NCI-H2081 treated with DMSO at 0.1 percent for 48 hours (cell line): ENCODE measurements at places on chromosomes 1 and 21.

- no peak for DNase-seq
Measured at GRCh38 chr21:17513214-17514123, 626 bp downstream of the CXADR start.

GRCh38 chr1:25051906-25052305 is 121.8 kb upstream of the RUNX3 start:
- no peak for DNase-seq

- no peak for DNase-seq
Measured at GRCh38 chr1:3713840-3714239, 38.4 kb upstream of the CCDC27 start.

- DNase-seq: no peak
Measured at GRCh38 chr1:16023050-16023653, 1.3 kb downstream of the CLCNKA start.

DNA sequence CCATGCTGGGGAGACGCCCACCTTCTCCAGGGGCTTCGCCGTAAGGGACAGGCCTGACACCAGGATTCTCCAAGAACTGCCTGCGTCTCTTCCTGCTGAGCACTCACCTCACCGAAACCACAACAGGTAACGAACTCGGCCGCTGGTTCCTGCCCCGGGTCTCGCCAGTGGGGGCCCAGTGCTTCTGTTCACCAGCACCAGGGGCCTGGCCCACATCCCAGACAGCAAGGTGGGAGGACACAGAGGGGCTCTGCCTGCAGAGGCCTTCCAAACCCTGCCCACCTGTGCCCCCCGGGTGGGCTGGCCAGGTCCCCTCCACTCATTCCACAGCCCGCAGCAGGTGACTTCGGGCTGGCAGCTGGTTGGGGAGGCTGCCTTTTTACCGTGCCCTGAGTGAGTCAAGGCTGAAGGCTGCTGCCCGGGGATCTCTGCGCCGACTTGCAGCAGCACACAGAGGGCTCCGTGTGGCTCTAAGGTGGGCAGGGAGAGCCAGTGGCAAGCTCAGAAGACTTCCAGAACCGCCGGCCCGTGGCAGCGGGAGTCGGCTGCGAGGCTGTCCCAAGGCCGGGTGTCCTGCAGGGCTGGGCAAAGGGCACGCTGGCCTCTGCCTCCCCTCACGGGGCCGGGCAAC is 14.7 kb upstream of the COL18A1 start:
- DNase-seq: no peak

GRCh38 chr1:207858806-207859205 is 52.1 kb downstream of the CD34 start:
- no peak for DNase-seq

GRCh38 chr1:113809670-113810602 is 2.3 kb downstream of the RSBN1 start:
- no peak for DNase-seq

DNA sequence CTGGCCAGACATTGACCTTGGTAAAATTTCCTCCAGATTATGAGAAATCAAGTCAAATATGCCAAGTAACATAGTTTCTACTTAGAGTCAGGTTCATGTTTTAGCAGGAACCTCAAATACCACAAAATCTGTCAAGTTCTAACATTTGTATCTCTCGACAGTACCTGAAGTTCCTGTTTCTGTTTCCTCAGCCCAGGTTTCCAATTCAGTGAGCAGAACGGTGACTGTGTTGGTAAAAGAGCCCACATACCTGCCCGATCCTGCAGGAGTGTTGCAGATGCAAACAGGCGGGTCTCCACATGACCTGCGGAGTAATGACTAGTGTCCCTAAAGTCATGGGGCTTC is 57.9 kb upstream of the LGALS8 start:
- DNase-seq: no peak

DNA sequence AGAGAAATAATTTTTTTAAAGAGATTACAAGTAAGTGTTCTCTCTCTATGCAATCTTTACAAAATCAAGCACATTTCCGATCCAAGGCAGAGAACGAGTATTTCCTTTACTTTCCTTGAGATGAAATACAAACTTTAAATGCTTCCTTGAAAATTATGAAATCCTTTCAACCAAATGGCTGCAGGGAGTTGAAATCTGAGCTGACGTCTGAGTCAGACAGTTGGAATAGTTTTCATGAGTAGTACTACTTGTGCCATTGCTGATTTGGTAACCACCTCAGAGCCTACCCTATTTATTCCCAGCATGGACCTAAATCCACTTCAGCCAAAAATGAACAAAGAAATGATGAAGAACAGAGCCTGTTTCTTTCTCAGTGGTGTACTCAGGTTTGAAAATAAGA is 183.6 kb downstream of the GIPC2 start:
- no peak for DNase-seq

DNA sequence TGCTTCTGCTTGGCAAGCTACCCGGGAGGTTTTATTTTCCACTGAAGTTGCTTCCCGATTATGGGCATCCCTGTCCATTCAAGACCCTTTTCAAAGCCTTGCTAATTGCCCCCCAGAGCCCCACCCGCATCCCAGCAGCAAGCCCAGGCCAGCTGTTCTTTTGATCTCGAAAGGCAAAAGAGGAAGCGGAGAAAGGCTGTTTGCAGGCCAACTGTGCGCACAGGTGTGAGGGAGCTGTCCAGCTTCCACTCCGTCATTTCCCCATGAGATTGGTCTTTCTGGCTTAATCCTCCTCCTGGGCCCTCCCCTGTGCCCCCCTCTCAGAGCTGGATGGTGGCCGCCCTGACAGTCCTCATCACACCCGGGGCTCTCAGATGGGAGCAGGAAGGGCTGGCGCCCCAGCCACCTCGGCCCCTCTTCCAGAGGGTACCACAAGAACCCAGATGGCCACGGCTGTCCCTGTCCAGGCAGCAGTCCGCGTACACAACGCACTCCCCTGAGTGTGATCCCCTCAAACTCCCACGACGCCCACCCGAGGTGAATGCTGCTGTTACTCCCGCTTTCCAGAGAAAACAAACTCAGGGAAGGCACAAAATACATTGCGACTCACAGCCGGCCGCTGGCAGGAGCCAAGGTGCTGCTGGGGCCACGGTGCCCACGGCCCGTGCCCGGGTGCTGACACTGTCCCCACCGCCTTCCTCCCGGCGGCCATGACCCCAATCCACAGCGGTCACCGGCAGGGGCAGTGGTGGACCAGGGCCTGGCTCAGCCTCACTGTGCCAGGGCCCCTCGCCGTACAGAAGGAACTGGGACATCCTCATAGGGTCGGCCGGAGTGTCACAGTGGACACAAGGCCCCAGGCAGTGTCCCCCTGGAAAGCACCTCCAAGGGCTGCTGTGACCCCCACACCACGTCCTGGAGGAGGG is 121.9 kb downstream of the CRYAA start:
- no peak for DNase-seq

- no peak for DNase-seq
Measured at GRCh38 chr1:116708255-116708900, 40.8 kb upstream of the IGSF3 start.

GRCh38 chr1:109216662-109217061 is 2.9 kb downstream of the SARS1 start:
- DNase-seq: no peak

DNA sequence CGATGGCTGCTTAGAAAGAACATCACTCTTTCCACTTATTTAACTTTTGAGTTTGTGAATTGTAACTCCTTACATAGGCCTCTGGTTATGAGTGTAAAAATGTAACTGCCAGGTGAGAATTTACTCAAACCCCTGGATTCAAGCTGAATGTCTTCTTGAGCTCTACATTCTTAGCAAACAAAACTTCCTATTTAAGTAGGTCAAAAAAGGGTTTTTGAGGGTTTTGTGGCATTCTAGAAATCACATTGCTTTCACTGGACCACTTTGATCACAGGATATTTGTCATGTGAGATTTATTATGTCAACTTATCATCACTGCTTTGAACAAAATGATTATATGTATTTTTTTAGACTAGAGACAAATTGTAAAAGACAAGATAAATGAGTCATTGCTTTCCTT is 5.7 kb downstream of the IL23R start:
- no peak for DNase-seq

DNA sequence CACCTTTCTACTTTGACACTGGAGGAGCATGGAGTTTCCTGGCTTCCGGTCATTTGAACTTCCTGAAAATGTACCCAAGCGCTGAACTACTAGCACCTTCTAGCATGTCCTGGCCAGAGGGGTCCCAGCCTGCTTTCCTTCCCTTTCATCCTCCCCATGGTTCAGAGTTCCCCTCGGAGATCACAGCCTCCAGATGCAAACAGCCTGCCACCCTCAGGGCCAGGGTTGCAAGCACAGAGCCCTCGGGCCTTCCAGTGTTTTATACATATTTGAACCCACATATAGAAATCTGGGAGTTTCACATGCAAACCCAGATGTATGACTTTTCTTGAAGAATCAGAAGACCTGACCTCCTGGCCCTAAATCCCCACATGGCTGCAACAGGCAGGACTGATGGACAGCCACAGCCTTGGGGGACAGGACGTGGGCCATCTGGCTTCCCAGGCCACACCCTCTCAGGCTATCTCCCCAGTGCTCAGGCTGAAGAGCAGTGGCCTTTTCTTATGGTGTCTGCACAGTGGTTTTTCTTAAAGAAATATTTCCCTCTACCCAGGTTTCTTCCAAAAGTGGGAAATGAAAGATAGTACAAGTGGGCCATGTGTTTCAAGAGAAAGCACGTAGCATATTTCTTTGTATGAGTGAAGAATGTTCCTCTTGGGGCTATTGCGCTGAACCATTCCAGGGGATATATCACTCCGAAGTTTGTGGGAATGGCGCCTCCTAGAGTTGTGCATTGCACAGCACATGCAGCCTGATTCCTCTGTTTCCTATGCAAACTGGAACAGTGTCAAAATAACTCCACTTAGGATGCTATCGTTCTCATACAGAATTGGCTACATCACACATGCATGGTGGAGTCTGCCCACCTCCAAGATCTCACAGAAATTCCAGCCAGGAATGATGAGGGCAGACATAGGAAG is 232.0 kb upstream of the VAMP3 start:
- DNase-seq: no peak

GRCh38 chr1:225763716-225764548 is 13.7 kb upstream of the SRP9 start:
- no peak for DNase-seq

GRCh38 chr1:85359874-85360721 is 83.7 kb upstream of the BCL10 start:
- DNase-seq: no peak

- DNase-seq: no peak
Measured at GRCh38 chr1:31443673-31444072, 30.7 kb downstream of the SERINC2 start.

DNA sequence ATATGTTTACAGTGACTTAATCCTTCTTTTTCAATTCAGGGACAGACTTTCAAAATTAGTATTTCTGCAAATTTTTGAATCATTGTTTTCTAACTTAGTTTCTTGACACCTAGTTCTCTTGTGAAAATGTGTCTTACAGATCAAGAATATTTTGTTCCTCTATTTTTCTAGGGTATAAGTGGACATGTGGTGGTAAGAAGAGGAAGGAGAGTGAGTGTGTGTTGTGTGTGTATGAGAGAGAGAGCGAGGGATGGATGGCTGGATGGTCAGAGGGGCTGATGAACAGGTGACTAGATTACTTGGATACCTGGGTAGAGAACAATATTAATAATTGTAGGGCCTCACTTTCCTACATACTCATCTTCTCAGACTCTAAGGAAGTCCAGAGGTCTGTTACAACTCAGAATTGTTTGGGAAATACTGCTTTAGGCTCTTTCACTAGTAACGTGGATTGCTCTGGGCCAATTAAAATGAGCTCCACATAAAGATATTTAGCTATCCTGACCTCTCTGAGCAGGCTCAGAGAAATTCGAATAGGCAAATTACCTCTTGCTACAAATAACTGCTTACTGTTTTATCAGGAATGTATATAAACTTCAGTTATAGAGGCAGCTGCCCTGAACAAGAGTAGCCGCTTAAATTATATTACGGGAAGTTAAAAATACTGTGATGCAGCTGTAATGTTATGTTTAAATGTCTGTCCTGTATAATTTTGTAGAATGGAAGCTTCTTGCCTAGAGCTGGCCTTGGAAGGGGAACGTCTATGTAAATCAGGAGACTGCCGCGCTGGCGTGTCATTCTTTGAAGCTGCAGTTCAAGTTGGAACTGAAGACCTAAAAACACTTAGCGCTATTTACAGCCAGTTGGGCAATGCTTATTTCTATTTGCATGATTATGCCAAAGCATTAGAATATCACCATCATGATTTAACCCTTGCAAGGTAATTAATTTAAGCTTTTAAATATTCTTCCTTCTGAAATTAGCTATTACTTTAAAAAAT is 19.7 kb downstream of the GPSM2 start:
- DNase-seq: no peak

GRCh38 chr1:7752512-7753417 is 18.3 kb upstream of the VAMP3 start:
- DNase-seq: peak; percentile 11

DNA sequence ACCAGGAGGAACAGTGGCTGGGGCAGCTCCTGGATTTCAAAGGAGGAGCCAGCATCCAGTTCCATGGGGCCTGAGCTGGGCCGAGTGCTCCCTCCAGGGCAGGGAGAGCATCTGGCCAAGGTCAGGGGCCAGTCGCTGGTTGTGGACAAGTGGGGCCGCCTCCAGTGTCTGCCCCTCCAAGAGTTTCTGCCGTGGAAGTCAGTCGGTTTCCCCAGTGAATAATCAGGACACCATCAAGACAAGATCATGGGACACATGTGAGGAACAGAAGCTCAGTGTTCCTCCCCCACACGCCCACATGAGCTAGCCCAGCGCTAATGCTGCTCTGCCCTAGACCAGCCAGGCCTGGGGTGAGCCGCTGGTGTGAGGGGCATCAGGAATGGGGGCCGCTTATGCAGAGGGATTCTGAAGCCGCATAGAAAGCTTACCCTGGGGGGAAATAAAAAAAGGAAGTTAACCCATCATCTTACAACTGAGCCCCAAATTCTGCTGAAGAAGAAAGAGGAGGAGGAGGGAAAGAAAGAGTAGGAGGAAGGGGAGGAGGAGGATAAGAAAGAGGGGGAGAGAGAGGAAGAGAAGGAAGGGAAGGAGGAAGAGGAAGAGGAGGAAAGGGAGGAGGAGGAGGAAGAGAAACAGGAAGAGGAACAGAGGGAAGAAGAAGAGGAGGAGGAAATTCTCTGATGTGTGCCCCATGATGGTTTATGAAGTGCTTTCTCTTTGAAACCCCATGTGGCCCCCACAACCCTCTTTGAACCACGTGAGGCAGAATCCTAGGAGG is 198.4 kb downstream of the MATN1 start:
- no peak for DNase-seq

- DNase-seq: peak; percentile 42
Measured at GRCh38 chr1:70458131-70458530, 47.1 kb downstream of the CTH start.

- no peak for DNase-seq
Measured at GRCh38 chr21:44868707-44869106, 4.8 kb downstream of the PTTG1IP start.

DNA sequence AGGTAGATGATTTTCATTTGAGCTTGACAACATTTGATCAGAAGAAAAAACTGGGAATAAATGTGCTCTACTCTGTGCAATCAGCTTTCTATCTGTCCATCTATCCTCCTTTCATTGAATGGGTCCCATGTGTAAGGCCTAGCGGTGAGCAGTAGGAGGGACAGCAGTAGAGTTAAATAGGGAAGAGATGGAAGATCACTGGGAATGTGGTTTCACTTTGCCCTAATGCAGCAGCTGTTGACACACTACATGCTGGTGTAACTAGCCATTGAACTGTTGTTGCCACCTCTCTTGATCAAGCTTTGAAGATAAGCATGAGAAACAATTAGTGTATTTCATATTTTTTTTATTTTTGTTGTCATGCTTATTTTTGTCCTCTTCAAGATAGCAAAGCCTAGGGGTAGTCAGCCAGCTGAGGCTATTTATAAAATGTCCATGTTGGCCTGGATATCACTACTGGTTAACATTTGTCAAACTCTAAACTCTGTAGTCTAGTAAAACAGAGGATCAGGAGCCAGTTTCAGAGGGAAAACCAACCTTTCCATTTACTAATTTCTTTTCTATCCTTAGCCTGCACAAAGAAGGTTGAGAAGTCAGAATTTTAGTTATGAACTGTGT is 41.9 kb downstream of the CACNA1E start:
- DNase-seq: no peak
